CD8-positive, alpha-beta memory T cell (primary cell): ENCODE measurements at places on chromosomes 1 and 21.
A peak's percentile ranks its signal among the peaks of the same experiment; 100 is the strongest.

DNA sequence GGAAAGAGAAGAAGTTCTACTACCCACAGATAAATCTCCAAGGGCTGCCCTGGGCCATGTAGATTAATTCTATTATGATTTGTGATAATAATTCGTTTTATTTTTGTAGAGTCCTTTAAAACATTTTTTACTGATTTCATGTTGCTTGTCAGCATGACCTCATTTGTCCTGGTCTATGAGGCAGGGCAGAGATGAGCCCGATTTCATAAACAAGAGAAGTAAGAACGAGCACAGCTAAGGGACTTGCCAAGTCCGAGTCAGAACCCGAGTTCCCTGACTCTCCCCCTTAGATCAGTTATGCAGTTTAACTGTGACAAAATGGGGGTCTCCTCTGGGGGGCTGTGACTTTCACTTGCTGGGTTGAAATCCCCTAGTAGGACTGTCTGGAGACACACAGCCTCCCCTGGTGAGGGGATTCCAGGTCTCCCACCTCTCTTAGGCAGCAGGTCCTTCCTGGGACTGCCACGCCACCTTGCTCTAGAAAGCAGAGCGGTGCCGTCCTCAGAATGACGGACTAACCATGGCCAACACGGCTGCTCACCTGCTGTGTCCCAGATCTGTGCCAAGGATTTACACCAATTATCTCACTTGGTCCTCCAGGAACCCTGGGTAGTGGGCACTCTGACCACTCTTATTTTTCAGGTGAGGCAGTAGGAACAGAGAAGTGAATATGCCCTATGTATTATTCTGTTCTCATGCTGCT is 31.0 kb upstream of the SOX13 start:
- DNase-seq = no peak

DNA sequence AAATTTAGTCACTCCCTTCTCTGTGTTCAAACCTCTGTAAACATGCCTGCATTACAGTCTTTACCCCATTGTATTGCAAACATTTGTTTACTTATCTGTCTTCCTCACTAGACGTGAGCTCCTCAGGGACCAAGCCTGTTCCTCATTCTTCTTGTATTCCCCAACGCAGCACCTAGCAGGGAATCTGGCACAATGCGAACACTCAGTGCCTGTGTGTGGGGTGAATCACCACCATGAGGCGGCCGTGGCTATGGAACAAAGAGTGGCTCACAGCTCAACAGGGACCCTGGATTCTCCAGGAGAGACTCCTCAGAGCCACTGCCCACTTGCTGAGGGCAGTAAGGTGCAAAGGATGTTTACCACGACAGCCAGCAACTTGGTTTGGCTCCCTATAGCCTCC is 95.9 kb downstream of the DDX20 start:
- no peak for DNase-seq

DNA sequence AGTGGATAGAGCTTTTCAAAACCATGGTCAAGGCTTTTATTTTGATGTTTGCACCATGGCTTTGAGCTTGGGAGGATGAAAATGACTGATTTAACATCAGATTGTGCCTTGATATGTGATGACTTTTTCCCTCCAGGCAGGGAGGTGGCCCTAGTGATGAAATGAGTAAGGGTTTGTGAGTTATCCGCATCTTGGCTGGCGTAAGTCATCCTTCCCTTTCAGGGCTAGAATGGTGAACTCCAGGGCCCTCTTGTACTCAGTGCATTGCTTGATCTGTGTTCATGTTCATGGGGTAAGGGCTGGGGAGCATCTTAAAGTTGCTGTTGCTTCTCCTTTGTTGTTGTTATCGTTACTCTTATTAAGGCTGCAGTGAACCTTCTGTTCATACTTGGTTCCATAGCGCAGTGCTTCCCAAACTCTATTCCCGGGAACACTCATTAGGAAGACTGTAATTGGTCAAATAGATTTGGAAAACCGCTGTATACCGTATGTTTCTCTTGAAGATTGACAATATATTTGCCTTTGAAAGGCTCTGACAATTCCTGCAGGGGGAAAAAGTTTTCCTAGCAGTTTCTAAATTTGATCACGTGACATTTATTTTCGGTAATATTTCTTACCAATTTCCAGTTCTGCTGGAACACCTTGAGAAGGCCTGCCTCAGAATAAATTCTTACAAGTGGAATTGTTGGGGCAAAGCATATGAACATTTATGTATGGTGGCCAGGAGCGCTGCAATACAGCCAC is 23.1 kb downstream of the GPR137B start:
- no peak for DNase-seq

DNA sequence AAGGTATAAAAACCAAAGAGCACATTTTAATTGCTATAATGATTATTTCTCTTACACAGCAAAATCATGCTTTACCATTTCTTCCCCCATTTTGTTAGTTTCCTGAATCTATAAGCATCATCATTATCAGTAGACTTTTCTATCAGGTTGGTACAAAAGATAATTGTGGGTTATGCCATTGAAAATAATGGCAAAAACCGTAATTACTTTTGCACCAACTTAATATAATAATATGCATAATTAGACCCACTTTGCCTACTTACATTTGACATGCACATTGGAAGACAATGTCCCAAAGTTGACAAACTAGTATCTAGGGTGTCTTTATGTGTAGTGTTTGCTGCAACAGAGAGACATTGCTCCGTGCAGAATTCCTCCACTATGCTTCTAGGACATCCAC is 594.2 kb downstream of the LMO4 start:
- no peak for DNase-seq

- no peak for DNase-seq
Observed at GRCh38 chr1:221101807-221102605, 222.8 kb downstream of the HLX start.

DNA sequence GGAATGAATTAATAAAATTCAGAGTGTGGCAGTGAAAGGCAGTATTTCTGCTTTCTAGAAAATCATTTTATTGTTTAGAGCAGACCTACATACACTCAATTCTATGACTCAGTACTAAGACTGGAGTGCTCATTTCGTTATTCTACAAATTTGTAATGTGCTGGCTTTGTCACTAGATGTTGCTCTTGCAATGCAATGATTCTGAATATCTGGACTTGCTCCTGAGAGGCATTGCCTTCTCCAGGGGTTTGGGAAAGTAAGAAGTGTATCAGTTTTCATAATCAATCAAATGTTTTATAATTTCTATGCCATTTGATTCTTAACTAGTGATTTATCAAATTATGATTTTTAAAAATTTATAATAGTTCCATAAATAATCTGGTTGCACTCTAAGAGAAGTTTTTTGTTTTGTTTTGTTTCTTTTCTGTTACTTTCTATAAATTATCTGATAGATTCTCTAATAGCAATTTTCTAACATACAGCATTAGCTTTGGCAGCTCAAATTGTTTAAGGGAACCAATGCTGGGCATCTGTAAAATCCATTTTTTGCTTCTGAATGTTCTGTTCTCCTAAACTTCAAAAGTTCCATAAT is 280.5 kb upstream of the SGIP1 start:
- peak; percentile 39 for DNase-seq

DNA sequence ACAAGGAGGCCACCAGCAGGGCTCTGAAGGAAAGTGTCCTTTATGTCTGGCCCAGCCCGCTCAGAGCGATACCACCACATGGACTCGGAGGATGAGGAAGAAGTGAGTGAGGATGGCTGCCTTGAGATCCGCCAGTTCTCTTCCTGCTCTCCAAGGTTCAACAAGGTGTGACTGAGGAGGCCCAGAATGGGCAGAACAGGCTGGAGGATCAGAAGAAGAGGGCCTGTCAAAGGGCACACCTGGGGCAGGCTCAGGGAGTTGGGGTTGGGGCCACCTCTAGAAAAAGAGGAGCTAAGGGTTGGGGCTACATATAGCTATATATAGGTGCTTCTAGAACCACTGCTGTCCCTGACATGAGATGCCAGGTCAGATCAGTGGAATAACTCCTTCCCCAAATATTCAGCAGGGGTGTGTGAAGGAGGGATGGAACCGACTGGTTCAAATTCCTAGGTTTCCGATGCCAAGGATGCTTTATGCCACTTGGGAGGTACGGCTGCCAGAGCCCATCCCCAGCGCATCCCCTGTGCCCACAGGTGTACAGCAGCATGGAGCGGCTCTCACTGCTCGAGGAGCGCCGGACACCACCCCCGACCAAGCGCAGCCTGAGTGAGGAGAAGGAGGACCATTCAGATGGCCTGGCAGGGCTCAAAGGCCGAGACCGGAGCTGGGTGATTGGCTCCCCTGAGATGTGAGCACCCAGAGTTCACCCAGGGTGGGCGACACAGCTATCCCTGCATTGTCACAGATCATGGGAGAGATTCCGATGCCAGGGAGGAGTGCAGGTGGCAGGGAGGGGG is 102.2 kb downstream of the PIK3R3 start:
- DNase-seq = no peak

- DNase-seq = peak; percentile 75
Observed at GRCh38 chr1:151815716-151816327, 10.6 kb upstream of the LINGO4 start.

- no peak for DNase-seq
Observed at GRCh38 chr1:42700006-42700405, 17.8 kb downstream of the YBX1 start.

DNA sequence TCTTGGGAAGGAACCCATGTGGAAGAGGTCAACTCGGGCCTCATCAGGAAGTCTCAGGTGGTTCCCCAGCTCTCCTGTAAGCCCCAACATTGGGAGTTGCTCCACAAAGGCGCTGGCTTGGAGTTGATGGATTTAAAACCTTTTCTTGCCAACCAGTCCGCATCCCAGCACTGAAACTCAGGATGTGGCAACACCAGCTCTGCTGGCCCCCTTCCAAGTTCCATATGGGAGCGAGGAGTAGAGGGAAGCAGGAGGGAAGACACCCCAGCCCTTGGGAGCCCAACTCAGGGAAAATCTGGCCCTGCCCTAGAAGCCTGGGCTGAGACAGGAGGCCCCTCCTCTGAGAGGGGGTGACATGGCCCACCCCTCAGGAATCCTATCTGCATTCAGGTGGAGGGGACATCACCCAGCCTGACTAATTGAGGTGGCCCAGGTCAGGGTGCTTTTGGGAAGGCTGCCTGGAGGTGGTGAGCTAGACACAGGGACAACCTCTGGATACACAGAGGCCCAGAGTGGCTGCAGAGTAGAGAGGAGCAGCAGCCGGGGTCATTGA is 33.1 kb upstream of the DMBX1 start:
- no peak for DNase-seq

- DNase-seq = no peak
Observed at GRCh38 chr1:24846671-24847070, 83.4 kb downstream of the RUNX3 start.

DNA sequence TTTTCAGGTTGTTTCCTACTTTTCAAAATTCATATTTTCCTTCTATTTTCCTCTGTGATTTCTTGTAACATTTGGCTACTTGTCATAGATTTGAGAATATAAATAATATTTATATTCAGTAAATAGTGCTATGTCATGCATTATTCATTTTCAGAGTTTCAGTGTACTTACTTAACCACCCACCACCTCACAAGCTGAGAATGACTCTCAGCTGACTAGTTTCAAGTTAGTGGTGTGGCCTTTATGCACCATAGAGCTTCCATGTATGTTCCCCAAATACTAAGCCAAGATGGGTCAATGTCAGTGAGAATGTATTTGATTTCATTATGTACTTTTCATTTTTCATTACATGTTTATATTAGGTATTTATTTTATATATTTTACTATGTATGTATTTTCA is 56.9 kb upstream of the RGS1 start:
- no peak for DNase-seq

GRCh38 chr1:55444667-55445066 is 229.5 kb upstream of the USP24 start:
- DNase-seq = no peak

- no peak for DNase-seq
Observed at GRCh38 chr1:30337324-30337620, 386.1 kb downstream of the MATN1 start.

DNA sequence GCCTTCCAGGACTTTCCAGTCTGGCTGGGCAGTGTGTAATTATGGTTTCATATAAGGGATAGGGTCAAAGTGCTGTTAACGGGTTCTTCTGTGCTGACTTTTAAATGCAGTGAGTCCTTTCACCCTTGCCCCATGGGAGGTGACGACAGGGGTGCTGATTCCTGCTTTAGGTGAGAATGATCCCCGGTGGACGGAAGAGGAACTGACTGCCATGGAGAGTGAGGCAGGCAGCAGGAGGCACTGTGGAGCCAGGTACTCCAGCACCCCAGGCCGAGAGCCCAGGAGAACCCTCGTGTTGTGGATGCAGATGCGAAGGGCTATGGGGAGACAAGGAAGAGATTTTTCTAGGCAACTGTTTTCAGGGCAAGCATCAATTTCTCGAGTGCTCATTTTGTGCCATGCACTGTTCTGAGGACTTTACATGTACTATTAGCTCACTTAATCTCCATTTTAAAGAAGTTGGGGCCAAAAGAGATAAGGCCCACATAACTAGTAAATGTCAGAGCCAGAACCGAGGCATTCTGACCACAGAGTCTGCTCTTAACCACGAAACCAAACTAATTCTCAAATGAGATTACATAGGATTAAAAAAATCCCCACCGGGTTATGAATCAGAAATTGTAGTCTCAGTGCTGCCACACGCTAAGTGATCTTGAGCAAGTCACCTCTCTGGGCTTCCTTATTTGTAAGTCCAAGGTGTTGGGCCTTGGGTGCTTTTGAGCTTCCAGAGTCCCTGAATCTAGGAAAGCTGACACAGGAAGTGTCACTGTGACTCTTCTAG is 28.2 kb downstream of the STPG1 start:
- peak; percentile 14 for DNase-seq
